T-helper 22 cell (primary cell): ENCODE measurements at places on chromosomes 3 and 15.

- no peak for DNase-seq
These were observed 152.3 kb upstream of the NR2E3 start for GRCh38 chr15:71658036-71658435.

DNA sequence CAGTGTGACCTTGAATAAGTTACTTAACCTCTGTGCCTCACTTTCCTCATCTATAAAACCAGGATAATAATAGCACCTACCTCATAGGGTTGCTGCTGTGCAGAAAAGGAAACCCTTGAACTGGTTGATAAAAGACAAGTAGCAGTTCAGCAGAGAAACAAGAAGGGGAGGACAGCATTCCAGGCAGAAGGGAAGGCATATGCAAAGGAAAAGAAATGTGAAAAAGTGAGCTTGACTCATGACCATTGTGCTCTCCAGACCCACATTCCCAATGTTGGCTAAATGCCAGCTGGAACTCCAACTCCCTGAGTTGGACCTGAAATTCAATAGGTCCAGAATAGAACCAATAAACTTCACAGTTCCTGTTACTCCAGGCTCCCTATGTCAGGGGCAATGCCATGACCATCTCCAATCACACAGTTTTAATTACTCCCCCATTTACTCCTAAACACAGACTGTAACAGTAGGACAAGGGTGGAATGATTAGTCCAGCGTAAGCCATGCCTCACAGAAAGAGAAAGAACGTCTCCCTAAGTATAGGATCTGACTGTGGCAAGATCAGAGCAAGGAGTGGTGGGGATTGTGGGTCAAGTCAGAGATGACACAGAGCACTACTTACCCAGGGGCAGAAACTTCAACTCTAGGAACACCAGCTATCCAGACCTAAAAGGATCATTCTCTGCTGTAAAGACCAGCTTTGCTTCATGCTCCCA lies 26.9 kb downstream of the PRKAR2A start:
- DNase-seq: no peak

DNA sequence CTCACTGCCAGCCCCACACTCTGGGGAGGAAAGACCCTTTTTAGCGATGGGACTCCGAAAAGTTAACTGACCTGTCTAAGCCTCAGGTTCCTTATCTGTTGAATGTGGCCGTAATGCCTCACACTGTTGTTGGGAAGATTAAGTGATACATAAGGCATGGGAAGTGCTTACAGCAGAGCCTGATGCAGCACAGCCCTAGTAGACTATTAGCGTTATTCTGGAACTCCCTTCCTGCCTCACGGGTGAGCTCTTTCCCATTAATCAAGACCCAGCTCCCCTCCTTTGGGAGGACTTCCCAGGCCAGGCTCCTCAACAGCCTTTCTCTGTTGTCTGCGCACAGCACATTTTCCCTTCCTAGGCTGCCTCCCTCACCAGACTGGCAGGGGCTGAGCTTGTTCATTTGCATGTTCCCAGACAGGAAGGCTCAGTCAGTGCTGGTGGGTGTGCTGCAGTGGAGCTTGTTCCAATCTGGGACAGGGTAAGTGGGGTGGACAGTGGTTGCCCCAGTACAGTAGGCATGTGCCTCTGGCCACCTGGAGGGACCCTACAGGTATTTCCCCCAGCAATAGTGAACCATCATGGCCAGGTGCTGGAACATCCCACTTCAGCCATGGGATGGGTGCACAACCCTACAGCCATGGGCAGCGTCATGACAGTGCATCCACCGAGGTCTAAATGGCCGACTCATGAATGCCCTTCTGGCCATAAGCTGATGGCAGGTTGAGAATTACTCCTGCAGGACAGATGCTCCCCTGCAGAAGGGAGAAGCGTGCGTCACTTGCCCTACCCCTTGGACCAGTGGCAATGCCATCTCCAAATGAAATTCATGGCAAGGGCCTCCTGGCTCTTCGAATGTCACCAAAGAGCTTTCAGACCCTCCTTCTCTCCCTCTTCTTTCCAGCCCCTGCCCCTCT lies 5.8 kb upstream of the PSTPIP1 start:
- no peak for DNase-seq

DNA sequence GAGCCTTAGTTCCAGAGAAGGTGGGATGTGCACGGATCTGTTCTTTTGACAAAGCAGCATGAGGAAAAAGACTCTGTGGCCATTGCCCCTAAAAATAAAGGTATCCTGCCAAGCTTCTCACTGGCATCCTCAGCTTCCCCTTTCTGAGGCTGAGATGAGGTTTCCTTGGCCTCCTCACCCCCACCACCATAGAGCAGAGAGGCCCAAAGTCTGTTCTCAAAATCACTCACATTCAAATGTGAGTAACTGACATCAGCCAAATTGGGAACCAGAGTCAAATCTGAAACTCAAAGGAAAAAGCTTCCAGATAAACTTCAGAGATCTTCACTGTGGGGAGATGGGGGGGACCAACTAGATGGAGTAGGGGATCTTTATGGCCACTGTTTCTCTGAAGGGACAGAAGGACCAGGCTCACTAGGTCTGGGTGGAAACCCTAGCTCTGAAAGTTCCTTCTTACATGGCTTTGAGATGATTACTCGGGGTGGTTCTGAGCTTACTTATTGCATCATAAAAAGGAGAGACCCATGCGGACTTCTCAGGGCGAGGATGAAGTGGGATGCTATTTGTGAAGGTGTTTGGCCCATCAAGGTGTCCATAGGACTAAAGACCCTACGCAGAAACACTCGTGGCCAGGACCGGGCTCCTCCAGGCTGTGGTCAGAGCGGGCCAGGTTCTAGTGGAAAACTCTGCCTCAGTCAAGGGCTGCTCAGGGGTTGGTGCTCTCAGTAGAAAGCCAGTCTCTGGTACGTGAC lies 61.5 kb upstream of the MEF2A start:
- DNase-seq: no peak

DNA sequence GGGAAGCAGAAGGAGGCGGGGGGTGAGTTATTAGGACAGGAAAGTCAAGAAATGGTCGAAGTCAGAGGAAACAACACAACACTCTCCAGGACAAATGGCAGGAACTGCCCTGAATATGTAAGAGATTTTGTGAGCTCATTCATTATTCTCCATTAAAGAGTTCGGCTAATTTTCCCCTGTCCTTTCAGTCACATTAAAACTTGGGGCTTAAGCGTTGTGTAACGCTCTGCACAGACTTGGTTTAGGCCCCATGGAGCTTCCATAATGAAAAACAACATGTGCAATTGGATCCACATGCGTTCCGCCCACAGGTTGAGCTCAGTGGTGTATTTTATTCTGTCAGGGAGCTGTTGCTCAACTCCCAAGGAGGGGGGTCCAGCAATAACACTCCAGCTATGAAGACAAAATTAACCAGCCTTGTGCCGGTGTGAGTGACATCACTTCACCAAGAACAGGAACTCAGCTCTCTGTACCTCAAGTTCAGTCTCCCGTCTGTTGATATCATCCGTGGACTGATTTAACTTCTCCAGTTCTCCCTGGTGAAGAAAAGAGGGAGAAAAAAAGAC lies 2.3 kb downstream of the SH3BP5 start:
- DNase-seq: no peak
